ENCODE measurements at places on chromosomes 2 and 18.

DNA sequence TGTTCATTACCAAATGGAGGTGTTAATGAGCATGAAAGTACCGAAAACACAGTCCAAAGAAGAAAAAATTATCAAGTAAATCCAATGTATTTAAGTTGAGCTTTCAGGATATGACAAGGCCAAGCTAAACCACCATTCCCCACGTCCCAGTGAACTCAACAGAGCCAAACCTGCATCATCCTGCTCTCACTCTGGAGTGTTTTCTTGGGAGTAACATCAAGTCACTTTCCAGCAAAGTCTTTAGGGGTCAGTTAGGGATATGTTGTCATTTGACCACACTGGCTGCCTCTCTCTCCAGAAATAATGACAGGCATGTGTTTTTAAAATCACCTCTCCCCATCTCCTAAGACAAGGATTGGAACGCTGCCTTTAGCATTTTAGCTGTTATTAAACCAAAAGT, 140.5 kb downstream of the SRBD1 start:
- DNase-seq: no peak

GRCh38 chr2:317501-318424, 29.9 kb upstream of the ALKAL2 start:
- DNase-seq: no peak

DNA sequence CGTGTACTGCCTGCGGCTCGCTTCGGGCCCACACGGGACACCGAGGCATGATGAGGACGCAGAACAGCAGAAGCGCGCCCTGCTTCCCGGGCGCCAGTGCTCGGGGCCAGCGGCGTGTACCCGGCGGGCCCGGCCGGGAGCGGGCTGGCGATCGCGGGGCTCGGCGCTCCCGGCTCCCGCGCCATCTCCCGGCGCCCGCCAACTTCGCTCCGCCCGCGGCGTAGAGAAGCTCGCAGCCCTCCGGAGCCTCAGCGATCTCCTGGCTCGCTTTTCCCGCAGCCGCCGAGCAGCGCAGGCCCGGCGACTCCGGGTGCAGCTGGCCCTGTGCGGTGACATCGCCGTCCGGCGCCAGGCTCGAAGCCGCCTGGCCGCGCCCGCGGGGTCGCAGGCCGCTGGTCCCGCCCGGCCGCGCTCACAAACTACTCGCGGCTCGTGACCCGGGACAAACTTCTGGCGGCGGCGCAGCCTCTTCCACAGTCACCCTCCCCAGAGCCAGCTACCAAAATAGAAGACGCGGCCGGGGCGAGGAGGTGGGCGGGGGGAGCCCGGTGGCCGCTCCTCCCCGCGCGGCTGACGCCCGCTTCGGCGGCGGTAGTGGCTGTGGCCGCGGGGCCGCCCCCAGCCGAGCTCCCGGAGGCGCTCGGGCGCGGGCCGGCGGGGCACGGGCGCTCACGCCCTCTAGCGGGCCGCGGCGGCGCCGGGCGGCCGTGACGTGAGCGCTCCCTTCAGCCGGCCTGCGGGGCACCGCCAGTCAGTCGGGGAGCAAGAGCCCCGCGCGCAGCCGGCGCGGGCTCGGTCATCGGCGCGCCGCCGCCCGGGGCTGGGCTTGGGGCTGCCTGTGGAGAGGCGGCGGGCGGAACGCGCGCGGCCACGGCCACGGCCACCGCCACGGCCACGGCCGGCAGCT, at the start of gene PTPRM:
Gene PTPRM, plus strand, starts transcription at position 750 of the 907 bp plus-strand sequence. CDS start 503 bp downstream, outside the sequence.
- no peak for DNase-seq

- no peak for DNase-seq
Observed at GRCh38 chr2:183998041-183998796, 600.1 kb upstream of the ZNF804A start.

GRCh38 chr2:231423176-231423575, 27.7 kb downstream of the B3GNT7 start:
- no peak for DNase-seq

- DNase-seq: no peak
Observed at GRCh38 chr18:73551211-73551610, 596.4 kb downstream of the FBXO15 start.

GRCh38 chr2:162821176-162821575, 17.4 kb downstream of the KCNH7 start:
- no peak for DNase-seq

GRCh38 chr2:150610670-150611279, 123.3 kb upstream of the RND3 start:
- DNase-seq: no peak

- no peak for DNase-seq
Observed at GRCh38 chr2:237140689-237141285, 55.1 kb downstream of the COPS8 start.

GRCh38 chr18:33557706-33558105, 20.3 kb upstream of the ASXL3 start:
- DNase-seq: no peak

GRCh38 chr2:26363323-26363722, 16.7 kb upstream of the ADGRF3 start:
- no peak for DNase-seq

DNA sequence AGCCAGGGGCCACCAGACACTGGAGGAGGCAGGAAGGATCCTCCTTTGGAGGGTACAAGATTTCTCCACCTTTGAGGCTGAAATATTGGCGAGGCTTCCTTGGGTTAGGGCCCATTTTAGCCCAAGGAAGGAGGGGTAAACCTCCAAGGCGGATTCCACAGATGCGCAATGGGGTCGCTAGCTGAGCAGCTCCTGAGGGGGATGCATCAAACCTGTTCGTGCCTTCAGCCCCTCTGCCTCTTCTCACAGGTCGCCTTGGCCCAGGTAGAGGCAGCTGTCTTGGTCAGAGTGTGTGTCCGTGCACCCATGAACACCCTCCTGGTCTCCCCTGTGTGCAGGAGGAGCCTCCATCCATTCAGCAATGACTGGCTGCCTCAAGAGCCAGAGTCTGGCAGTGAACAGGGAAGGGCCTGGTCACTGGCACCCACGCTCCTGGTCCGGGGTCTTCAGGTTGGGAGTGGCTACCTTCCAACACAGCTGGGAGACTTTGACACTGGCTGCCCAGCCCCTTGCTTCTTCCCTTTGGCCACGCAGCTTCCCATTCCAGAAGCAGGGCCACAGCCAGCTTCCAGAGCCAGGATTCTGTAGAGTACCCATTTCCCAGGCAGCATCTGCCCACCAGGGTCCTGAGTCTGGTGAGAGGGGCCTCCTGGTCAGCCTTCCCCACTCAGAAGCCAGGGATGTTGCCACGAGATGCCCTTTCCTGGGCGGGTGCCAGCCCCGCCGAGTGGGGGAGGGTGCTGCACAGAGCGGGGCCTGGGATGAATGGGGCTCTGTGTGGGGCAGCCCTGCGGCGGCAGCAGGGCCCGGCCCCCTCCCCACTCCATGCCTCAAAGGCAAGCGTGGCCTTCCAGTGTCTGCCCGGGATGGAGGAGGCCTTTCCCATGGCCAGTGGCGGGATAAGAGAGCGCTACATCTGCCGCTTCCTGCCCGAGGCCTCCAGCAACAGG, 95.8 kb upstream of the GPC1 start:
- no peak for DNase-seq

- no peak for DNase-seq
Observed at GRCh38 chr2:136118819-136119716, 1.1 kb upstream of the CXCR4 start.

GRCh38 chr18:22324191-22325131, 93.3 kb downstream of the CTAGE1 start:
- DNase-seq: peak; percentile 2

DNA sequence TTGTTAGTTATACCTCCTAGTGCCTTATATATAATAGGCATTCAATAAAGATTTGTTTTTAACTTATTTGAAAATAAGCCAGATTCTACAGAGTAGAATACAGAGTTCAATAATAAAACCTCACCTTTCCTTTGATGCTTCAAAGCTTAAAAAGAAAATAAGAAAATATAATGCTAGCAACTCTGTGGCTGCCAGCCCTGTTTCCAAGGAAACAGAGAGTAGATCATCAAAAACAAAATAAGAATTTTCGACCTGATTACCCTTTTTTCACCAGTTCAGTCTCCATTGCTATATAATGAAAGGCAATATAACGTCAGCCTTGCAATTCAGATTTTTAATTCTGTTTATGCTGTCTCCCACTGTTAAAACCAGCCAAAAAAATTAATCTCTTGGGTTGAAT, 8.9 kb upstream of the PGAP1 start:
- DNase-seq: no peak

GRCh38 chr2:26414311-26414710, 12.6 kb downstream of the DRC1 start:
- DNase-seq: no peak

DNA sequence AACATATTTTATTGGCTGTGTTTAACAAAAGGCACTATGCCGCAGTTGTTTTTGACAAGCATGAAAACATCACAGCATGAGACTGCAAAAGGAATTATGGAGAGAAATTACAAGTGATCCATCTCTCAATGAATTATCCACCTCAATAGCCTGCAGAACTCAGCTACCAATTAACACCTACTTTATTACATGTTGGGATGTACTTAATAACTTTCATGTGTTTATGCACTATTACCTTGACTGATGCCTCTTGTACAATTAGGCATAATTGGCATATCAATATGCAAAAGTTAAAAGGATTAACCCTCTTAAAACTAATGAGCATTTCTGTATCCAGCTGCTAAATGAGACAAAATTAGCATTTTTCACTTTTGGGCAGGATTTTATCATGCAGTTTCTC, 27.8 kb downstream of the ARHGAP15 start:
- DNase-seq: no peak

- DNase-seq: no peak
Observed at GRCh38 chr2:112156152-112156986, 18.2 kb downstream of the FBLN7 start.

DNA sequence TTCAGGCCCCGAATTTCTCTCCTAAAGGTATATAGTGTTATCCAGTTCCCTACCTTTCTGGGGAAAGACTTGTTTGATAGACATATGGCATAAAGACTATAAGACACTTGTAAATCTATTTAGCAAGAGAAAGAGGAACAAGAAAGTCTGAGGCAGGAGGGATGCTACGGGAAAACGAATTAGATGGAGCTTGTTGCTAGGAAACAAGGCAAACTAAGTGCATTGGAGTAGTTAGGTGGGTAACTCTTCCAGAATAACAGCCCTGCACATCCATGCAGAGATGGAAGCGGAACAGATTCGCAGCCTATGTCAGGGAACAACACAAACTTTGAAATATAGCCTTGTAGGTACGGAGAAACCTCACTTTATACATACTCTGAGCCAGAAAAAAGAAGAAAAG, 810.3 kb upstream of the CRIM1 start:
- DNase-seq: no peak

DNA sequence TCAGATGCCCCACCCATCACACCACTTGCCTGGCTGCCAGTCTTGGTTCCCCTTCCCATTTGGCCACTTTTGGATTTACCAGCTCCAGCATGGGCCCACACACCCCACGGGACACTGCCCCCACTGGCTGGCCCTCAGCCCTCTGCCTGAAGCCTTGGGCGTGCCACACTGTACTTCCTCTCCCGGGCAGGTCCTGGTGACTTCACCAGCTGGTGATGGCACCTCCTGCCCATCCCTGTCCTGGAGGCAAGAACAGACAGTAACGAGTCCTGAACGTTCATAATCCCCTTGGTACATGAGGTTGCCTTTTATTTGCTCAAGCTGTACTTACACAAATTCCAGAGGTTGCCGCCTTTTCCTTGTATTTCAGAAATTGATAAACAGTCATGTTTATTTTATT, 81.1 kb downstream of the TMEM17 start:
- DNase-seq: no peak

DNA sequence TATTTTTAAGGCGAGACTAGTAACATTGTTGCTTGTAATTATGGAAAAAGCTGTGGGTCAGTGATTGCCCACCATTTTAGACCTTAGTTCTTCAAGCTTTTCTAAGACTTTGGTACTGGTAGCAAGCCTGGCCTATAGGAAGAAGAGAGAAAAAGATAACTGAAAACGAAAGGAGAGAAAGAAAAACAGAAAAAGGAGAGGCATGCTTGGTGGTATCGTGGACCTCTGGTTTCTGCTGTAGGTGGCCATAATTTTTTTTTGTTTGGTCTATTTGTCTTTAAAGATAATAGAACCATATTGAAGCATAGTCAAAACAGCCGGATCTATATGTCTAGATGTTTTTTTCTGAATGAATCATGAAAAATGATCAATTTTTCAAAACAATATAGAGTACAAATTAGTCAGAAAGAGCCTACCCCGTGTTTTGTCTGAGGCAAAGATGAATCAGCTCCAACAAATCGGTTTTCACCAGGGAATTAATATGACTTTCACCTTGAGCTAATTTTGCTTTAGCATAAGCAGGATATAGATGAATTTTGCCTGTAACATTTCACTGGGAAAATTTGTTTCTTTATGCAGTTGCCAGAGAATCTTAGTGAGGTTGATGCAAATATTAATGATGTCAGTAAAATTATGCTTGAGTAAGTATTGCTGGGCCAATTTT, 45.7 kb downstream of the CCDC85A start:
- DNase-seq: no peak

DNA sequence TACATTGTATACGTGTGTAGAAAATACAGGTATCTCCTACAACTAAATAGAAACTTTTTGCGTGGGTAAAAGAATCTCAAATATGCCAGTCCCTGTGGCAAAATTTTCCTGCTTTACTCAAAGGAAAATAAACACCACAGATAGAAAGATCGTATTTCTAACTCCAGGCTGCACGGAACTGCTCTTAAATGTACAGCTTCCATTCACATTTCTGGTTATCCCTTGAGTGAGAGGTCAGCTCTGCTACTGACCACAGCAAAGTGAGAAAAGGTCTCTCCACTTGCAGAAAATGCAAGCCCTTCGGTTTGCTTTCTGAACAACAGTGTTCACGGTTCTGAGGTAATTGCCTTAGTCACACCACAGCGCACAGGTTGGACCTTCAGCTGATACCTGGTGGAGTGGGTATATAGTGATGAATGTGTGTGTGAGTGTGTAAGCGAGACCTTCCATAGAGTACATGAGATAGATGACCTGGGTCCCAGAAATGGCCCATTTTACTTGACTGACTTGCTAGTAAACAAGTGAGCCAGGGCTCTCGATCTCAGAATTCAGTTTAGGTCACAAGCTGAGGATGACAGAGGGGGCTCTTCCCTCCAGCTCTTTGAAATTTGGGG, 52.1 kb downstream of the ALPK2 start:
- DNase-seq: no peak

DNA sequence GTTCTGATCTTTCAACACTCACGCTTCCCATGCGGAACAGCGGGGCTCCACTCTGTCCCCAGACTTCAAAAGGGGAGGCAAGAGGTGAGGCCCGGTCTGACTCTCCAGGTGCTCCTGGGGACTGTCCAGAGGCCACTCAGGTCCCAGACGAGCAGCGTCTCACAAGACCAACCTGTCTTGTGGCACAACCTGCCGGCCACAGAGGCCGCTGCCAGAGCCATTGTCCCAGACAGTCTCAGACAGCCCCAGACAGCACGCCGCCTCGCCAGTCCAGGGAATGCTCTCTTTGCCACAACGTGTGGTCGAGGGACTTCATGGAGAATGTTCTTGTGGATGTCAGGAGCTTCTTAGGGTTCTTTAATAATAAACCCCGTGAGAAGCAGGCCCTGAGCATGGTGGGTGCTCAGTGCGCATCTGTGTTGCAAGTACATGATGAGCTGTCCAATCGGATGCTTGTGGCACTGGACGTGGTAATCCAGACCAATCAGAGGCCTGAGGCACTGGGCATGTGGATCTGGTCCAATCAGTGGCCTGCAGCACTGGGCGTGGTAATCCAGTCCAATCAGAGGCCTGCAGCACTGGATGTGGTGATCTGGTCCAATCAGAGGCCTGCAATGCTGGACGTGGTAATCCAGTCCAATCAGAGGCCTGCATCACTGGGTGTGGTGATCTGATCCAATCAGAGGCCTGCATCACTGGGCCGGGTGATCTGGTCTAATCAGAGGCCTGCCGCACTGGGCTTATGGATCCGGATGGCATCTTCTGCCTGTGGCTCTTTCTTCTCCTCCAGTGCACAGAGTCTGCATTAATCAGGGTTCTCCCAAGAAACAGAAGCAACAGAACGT, 76.4 kb downstream of the TMEM18 start:
- DNase-seq: no peak

Data from NCI-H187 (cell line).